Bronchial smooth muscle cell (primary cell): ENCODE measurements at places on chromosomes 1 and 21. TPM values are rescaled to one million over a fixed set of nuclear protein-coding genes. Genes with fewer than 3 reads are reported as not detected.

The FCGR3A gene
- total RNA-seq = not detected in 2 replicates

The GJA5 gene
- under 0.01 TPM in 1 of 2 replicates, not detected in the other for total RNA-seq

The KIRREL1 gene
- total RNA-seq = 63.5 and 73.5 TPM in 2 replicates

The FAM229A gene
- 0.95 and 1.5 TPM in 2 replicates for total RNA-seq

The LEPR gene
- total RNA-seq = 12.5 and 16.7 TPM in 2 replicates

The ESRRG gene
- under 0.01 TPM in 1 of 2 replicates, not detected in the other for total RNA-seq

The PITHD1 gene
- total RNA-seq = 24.5 and 36.4 TPM in 2 replicates

The YOD1 gene
- 3.3 and 3.8 TPM in 2 replicates for total RNA-seq

The TAS1R3 gene
- total RNA-seq = 0.16 and 0.17 TPM in 2 replicates

The KRTAP11-1 gene
- total RNA-seq = not detected in 2 replicates

The TSEN15 gene
- 21.8 and 32.2 TPM in 2 replicates for total RNA-seq
